ENCODE measurements at places on chromosomes 1 and 21.

DNA sequence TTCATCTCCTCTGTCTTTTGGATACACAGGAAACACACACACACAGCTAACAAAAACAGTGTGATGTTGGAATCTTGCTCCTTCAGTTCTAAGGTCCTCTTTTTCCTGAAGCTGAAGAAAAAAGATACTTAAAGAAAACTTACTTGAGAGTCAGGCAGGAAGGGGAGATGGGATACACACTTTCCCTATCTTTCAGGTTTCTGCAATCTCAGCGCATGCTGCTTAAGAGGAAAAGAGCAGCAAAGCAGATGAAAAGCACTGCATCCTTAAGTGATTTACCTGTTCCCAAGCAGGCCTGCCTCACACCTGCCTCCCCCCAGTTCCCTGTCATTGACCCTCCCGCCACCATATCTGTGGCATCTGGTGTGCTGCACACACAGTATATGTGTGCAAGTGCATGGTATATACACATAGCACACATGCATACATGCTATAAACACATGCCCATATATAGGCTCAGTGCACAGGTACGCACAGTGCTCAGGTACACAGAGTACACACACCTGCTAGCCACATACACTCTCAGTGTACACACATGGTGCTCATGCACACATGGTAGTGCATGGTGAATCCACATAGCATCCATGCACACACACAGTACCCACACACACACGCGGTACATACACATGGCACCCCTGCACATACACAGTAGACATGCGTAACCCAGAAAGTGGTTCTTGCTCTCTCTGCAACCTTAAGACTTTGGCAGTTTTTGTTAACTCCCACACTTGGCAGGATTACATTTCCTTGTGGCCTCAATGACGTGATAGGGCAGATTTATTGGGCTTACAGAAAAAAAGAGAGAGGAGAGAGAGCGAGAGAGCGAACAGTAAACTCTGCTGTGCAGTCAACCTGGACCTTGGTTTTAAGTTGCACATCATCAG is 166.9 kb downstream of the TOMM20 start:
- no peak for DNase-seq

- DNase-seq = no peak
These were observed 55.8 kb downstream of the H3-3A start for GRCh38 chr1:226118357-226118756.

GRCh38 chr1:230536641-230537155 is 105.6 kb upstream of the COG2 start:
- no peak for DNase-seq

GRCh38 chr1:70227439-70227838 is 6.3 kb downstream of the SRSF11 start:
- no peak for DNase-seq

- no peak for DNase-seq
These were observed 16.2 kb upstream of the LRP8 start for GRCh38 chr1:53343831-53344668.

- no peak for DNase-seq
These were observed 36.3 kb upstream of the TDRD10 start for GRCh38 chr1:154465621-154466195.

All from activated naive CD4-positive, alpha-beta T cell (primary cell).